ENCODE measurements at places on chromosomes 13 and 19. TPM values are rescaled to one million over a fixed set of nuclear protein-coding genes. Genes with fewer than 3 reads are reported as not detected.

DNA sequence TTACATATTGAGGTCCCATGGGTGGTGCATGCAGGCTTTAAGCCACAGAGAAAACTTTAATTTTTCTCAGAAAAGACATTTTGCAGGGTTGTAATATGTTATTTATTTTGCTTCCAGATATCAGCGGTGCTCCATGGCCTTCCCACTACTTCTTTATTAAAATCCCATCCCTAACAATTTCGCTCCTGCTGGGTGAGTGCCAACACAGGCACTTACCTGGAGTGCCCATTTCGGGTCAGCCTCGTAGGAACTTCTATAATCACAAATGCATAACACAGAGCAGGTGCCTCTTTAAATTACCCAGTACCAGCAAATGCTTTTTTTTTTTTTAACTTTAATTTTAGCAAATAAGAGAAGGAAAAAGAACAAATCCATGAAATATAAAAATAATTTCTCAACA is 86.4 kb downstream of the EFNB2 start:
- no peak for DNase-seq

DNA sequence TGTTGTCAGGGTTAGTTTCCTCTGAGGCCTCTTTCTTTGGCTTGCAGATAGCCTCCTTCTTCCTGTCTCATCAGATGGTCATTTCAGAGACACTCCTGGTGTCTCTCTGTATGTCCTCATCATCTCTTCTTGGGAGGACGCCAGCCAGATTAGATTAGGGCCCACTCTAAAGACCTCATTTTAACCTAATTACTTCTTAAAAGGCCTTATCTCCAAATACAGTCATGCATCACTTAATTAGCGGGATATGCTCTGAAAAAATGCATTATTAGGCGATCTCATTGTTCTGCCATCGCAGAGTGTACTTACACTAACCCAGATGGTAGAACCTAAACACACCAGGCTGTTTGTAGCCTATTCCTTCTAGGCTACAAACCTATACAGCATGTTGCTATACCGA is 89.0 kb downstream of the CDK8 start:
- no peak for DNase-seq

The MISP3 gene
- 2.8 TPM for total RNA-seq

DNA sequence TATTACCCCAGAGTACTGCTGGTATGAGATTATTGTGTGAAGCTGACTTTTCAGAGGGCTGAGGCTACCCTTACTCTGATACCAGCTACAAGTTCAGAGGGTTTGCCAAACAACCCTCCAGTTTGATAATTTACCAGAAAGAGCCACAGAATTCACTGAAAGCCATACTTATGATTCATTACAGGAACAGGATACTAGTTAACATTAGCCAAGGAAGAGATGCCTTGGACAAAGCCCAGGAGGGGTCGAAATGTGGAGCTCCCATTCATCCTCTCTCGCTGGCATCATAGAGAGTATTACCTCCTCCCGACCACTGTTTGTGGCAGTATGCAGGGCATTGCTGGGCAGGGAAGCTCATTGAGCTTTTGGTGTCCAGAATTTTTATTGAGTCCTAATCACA is 364.3 kb downstream of the KCNRG start:
- no peak for DNase-seq

DNA sequence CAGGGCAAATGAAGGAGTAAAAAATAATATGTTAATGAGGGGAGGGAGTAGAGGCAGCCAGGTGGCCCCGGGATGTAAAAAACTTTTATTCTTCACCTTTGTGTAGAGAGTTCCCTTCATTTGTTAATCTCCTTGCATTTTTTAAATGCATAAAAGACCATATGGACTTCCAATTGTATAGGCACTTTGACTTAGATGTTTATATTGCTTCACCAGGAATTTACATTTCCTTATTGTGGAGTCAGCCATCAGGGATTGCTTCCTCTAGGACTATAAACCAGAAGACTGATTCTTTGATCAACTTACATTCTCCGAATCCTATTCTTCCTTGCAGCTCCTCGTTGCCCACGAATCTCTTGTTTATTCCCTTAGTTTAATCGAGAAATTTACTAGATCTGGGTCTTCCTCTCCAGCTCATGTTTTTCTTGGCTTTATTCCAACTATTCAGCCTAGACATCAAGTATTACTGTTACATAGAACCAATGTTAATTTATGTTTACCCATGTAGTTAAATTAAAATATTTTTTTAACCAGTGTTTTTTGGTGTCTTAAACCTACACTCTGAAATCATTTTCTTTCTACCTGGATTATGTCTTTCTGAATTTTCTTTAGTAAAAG is 1187.0 kb upstream of the SLC10A2 start:
- no peak for DNase-seq

DNA sequence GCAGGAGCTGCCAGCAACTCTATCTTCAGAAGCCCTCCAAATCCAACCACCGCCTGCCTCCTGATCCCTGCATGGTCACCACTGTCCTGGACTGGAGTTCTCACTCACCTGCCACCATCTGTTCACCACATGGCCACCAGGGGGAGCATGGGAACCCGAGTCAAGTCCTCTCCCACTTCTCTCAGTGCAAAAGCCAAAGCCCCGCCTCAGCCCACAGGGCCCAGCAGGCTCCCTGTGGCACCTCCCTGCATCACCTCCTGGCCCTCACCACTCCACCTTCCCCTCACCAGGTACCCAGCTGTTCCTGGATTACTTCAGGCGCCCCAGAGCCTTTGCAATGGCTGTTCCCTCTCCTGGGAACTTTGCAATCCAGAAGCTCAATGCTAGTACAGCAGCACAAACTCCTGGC is 5.3 kb downstream of the DHPS start:
- DNase-seq, result peak; percentile 77

GRCh38 chr13:30142486-30143211 is 164.7 kb downstream of the KATNAL1 start:
- no peak for DNase-seq

The PARP4 gene
- total RNA-seq, result 21.2 TPM

GRCh38 chr19:10602330-10603083 is 15.4 kb upstream of the AP1M2 start:
- DNase-seq, result peak; percentile 83

GRCh38 chr19:48735031-48735615 is 5.3 kb downstream of the RASIP1 start:
- DNase-seq, result no peak
